ENCODE measurements at places on chromosomes 3 and 15.

- DNase-seq = no peak
Measured at GRCh38 chr3:43996379-43997301, 245.0 kb upstream of the TOPAZ1 start.

DNA sequence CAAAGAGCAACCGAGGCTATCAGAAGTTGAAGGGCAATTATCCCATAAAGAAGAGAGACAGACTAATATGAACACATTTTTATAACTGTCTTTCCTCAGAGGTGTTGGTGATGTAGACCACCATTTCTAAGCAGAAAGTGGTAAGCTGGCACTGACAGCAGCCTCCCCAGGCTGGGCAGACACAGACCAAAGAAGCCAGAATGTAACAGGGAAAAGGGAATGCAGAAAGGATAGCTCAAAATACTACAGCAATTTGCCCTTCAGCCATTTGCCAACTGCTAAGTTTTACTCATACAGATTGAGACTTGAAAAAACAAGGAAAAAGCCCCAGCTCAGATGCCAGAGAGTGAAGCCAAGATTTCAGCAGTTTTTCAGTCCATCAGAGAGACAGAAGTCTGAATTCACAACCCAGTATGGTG is 73.5 kb upstream of the ABI3BP start:
- DNase-seq = no peak

DNA sequence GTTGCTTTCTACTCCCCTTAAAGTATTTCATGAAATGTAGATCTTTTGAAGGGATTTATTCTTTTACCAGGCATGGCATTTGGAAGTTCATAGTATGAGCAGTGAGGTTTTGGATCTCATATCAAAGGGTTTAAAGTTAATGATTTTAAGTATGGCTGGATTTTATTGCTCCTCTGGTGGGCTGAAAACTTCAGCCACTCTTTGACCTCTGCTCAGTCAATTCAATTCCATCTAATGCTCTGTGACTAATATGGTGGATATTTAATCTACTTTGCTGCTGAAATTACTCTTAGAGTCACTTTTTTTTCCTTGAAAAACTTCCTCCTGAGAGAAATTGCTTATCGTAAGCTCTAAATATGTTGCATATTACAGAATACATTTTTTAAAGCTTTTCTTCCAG is 218.6 kb downstream of the NR2F2 start:
- DNase-seq = no peak

- no peak for DNase-seq
Measured at GRCh38 chr3:30804984-30805383, 89.5 kb downstream of the GADL1 start.

GRCh38 chr15:67366904-67367303 is 112.3 kb downstream of the IQCH start:
- no peak for DNase-seq

DNA sequence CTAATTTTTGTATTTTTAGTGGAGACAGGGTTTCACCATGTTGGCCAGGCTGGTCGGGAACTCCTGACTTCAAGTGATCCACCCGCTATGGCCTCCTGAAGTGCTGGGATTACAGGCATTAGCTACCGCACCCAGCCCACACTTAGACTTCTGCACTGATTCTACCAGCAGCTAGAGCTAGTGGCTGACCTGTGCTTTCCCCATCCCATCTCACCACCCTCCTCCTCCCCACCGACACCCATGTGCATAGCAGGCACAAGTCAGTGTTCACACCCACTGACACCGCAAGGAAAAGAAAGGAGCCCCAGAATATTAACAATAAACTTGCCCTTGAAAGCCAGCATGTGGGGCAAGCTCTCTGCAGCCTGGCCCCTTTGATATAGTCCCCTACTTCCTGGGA is 11.2 kb upstream of the ABTB1 start:
- DNase-seq = no peak

All from non-pigmented ciliary epithelial cell (primary cell).